ENCODE measurements at places on chromosomes 6 and 20. TPM values are rescaled to one million over a fixed set of nuclear protein-coding genes. Genes with fewer than 3 reads are reported as not detected.

- DNase-seq = no peak
Measured at GRCh38 chr6:147970970-147971369, 371.7 kb upstream of the SASH1 start.

GRCh38 chr20:52150440-52151258 lies 40.9 kb downstream of the ZFP64 start:
- no peak for DNase-seq

The LGSN gene
- total RNA-seq = not detected

GRCh38 chr6:125393449-125393858 lies 91.7 kb upstream of the HDDC2 start:
- no peak for DNase-seq

The LYRM2 gene
- total RNA-seq = 21.4 TPM

GRCh38 chr6:132695773-132696172 lies 18.1 kb downstream of the VNN1 start:
- DNase-seq = no peak

DNA sequence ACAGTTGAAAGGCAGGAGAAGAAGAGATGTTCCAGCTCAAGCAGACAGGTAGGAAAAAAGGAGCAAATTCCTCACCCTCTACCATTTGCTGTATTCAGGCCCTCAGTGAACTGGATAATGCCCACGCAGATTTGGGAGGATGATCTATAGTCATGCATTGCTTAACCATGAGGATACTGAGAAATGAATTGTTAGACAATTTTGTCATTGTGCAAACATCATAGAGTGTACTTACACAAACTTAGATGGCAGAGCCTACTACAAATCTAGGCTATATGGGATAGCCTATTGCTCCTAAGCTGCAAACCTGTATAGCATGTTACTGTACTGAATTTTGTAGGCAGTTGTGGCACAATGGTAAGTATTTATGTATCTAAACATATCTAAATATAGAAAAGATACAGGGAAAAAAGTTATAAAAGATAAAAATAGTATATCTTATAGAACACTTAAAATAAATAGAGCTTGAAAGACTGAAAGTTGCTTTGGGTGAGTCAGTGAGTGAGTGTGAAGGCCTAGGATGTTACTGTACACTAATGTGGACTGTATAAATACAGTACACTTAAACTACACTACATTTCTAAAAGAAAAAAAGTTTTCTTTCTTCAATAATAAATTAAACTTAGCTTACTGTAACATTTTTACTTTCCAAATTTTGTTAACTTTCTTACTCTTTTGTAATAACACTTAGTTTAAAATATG lies 672.3 kb downstream of the UTRN start:
- DNase-seq = no peak

GRCh38 chr6:81859884-81860283 lies 107.4 kb upstream of the TENT5A start:
- peak; percentile 83 for DNase-seq

DNA sequence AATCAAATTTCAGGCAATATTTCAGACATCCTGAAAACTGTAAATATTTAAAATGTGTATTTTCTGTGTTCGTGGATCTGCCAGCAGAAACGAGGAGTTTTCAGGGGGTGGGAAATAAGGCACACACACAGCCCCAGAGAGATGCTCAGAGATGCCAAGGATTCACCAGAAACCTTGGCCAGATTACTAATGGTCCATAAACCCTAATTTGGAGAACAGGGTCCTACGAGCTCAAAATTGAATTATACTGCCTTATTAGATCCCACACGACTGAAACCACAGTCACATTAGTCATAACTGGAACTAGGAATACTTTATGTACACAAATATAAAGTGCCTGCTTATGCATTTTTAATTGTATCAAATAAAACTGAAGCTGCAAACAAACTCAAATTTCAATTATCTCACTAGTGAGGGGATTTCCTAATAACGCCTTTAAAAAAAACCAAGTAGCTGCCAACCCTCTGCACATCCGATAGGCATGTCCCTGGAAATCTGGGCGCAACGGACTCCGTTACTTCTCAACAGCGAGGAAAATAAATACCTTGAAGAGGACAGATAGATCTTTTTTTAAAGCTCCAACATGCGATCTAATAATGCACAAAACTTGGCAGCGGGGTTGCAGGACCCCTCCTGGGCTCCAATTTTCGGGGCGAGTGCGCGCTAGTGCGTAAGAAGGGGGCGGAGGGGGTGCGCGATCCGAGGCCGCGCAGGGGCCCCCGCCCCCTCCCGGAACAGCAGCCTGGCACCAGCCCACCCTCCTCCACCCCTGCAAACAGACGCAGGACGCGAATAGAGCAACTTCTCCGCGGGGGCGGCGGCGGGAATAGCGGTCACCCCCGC lies 897 bp downstream of the CHD6 start:
- peak; percentile 63 for DNase-seq

GRCh38 chr6:111824608-111825337 lies 48.5 kb downstream of the FYN start:
- no peak for DNase-seq

DNA sequence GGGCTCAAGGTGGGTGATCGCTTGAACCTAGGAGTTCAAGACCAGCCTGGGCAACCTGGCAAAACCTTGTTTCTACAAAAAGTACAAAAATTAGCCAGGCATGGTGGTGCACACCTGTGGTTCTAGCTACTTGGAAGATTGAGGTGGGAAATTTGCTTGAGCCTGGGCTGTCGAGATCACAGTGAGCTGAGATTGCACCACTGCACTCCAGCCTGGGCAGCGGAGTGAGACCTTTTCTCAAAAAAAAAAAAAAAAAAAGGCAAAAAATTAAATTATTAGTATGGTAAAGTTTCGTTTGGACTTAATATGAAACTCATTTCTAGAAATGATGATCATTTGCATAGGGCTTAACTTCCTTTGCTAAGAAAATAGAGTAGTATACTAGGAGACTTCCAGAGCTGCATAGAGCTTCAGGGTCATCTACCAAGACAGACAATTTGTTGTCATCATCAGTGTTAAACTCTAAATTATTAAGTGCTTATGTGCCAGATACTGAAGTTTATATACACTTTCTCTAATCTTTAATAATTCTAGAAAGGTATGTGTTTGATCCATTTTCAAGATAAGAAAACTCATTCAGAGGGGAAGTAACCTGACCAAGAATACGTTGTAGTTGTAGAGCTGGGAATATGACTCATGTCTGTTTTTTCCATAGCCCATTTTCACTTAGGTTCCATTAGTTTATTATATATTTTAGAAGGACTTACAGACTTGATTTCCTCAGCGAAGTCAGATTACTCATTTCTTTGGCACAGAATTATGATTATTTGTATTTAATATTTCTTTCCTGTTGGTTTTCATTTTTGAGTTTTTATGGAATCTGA lies 84.5 kb downstream of the SLC16A10 start:
- no peak for DNase-seq

DNA sequence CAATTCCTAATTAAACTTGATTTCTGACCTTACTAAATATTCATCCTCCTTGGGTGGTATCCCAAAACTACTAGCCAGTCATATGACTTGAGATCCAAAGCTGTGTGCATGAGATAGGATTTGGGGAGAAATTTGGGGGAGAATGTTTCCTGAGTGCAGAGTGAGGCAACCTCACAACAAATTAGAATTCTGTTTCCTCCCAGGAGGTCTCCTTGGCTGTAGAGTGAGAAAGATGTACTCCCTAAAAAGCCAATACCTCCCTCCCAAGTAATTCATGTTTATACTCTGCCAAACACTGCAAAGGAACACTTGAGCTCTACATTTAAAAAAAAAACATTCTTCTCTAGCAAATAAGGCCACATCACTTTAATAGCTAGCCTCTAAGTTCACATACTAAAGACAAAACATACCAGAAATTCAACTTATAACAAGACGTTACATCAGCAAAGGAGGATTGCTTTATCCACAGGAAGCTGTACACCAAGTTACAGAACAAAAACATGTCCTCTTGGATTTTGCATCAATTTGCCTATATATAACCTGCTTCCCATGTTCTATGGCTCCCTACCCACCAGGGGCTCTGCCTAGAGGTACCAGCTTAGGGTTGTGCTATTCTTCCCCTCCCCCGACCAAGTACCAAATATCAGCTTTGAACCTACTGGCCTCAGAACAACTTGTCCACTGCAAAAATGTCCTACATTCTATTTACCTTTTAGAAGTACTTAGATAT lies 15.4 kb upstream of the TMEM30A start:
- DNase-seq = no peak

DNA sequence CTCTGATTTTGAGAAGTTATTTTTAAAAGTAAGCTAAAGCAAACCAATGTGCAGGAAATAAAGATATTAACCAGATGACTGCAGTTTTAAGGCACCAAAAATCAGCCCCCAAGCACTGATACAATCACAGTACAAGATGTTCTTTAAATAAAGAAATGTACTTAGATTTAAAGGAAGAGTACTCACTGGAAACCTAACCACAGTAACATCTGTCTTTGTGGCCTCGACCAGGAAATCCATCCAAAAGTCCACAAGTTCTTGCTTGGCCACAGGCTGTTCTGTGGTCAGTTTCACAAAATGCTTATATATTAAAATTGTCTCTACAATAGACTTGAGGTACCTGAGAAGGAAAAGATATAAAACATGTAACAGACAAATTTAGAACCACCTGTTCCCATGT lies 105.9 kb upstream of the MAP7 start:
- no peak for DNase-seq

The OXT gene
- not detected for total RNA-seq

- DNase-seq = no peak
Measured at GRCh38 chr6:139926711-139927110, 552.3 kb upstream of the CITED2 start.

GRCh38 chr20:39990692-39991091 lies 698.3 kb downstream of the MAFB start:
- DNase-seq = no peak

The CALHM4 gene
- total RNA-seq = not detected

The KCNQ2 gene
- total RNA-seq = not detected

- DNase-seq = no peak
Measured at GRCh38 chr6:16700202-16700915, 60.9 kb downstream of the ATXN1 start.

The SLC23A2 gene
- total RNA-seq = 38.2 TPM

The SLC17A4 gene
- not detected for total RNA-seq

- no peak for DNase-seq
Measured at GRCh38 chr6:157952861-157953351, 28.8 kb upstream of the SYNJ2 start.

The CRIP3 gene
- total RNA-seq = 2.2 TPM

GRCh38 chr6:4059115-4059777 lies 19.7 kb downstream of the FAM217A start:
- DNase-seq = no peak

The PRPH2 gene
- 1.4 TPM for total RNA-seq

- no peak for DNase-seq
Measured at GRCh38 chr6:134254118-134254517, 63.8 kb downstream of the SGK1 start.

The MRAP2 gene
- total RNA-seq = 65.1 TPM

- DNase-seq = no peak
Measured at GRCh38 chr6:150290429-150290828, 78.4 kb upstream of the IYD start.

- no peak for DNase-seq
Measured at GRCh38 chr20:42118001-42118400, 499.8 kb upstream of the CHD6 start.

- peak; percentile 77 for DNase-seq
Measured at GRCh38 chr20:57714409-57715267, 4.8 kb upstream of the PMEPA1 start.

The BPIFB4 gene
- not detected for total RNA-seq

The SLC17A1 gene
- total RNA-seq = not detected

DNA sequence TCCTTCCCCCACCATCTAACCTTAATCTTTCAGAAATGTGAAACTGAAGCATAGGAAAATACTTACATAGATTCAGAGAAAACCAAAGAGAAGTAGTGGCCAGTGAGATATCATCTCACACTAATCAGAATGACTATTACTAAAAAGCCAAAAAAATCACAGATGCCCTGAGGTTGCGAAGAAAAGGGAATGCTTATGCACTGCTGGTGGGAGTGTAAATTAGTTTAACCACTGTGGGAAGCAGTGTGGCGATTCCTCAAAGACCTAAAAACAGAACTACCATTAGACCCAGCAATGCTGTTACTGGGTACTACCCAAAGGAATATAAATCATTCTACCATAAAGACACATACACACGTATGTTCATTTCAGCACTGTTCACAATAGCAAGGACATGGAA lies 9.2 kb upstream of the PREX1 start:
- DNase-seq = no peak

DNA sequence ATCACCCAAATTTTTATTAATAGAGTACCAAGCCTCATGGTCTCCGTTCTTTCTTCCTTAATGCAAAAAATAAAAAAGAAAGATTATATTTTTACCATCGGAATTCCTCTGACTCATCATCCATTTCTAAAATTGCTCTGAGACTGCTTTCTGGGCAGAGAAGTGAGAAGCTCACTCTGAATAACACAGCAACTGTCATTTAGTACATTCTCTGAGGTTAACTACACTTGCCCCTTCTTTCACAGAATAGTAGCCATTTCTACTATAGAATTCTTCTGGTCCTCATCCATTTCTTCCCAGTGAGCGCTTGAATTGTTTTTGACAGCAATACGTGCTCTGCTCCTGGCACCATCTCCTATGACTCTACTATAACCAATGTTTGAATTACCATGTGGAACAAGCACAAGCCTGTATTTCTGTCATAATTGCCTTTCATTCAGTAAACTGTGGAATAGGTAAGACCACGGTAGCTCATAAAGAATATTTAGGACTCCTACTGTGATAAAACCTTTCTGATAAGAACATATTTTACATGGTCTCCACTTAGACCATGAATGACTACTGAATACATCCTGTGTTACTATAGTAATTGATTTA lies 435.5 kb upstream of the NRSN1 start:
- no peak for DNase-seq

The MAS1 gene
- not detected for total RNA-seq

GRCh38 chr20:36919715-36920333 lies 31.7 kb downstream of the SAMHD1 start:
- no peak for DNase-seq

GRCh38 chr6:134373282-134373922 lies 55.5 kb upstream of the SGK1 start:
- peak; percentile 85 for DNase-seq

GRCh38 chr6:88989215-88989614 lies 25.8 kb upstream of the RNGTT start:
- no peak for DNase-seq

The NFKBIE gene
- 5.4 TPM for total RNA-seq

DNA sequence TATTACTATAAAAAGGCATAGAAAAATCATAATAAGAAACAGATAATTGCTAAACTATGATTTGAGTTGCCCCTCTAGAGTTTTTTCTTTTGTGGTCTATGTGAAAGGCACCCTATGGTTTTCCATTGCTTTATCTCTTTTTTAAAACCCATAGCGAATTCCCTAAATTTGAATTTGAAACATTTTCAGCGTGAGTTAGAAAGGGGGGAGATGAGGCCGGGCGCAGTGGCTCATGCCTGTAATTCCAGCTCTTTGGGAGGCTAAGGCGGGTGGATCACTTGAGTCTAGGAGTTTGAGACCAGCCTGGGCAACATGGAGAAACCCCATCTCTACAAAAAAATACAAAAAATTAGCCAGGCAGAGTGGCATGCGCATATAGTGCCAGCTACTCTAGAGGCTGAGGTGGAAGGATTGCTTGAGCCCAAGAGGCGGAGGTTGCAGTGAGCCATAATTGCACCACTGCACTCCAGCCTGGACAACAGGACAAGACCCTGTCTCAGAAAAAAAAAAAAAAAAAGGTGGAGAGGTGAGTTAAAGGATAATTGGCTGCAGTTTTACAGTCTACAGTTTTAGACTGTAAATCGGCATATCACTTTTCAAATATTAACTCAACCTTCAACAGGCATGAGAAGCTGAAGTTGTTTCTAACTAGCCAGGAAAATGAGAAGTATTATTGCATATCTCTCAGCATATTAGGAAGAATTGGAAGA lies 46.3 kb downstream of the SHLD1 start:
- no peak for DNase-seq

- DNase-seq = no peak
Measured at GRCh38 chr20:18637224-18637623, 49.4 kb downstream of the DTD1 start.

The EDN3 gene
- not detected for total RNA-seq
